GM18507 (cell line): ENCODE measurements at places on chromosomes 4 and X.

DNA sequence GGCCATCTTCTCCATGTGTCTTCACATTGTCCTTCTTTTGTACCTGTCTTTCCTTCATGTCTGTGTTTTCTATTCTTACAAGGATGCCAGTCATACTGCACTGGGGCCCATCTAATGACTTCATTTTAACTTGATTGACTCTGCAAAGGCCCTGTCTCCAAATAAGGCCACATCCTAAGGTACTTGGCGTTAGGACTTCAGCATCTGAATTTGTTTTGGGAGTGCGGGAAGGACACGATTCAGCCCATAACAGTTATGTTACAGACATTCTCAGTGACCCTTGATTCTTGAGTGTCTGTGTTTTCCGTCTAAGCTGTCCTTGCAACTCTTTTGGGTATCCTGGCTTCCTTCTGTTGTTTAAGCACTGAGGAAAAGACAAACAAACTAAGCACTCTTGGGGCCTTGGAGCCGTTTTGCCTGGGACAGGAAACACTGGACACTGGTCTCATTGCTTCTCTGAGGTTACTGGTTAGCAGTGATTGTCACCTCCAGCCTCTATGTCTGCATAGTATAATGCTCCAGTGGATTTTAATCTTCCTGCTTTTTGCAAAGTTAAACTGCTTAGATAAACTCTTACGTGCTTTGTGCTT lies 80.7 kb downstream of the SNX25 start:
- no peak for DNase-seq

DNA sequence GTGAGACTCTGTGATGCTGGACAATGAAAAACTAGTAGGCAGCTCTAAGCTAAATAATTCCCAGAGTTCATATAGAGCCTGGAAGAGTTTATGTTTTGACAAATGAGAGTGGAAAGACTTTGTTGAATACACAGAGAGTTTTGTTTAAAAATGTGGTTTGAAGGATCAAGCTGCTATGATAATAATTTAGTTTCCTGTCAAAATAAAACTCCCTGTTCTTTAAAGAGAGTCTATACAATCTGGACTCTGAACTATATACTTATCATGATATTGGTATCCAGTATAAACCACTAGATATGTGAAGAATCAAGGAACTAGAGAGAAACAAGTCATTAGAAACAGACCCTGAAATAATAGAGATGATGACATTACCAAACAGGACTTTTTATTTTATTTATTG lies 158.6 kb downstream of the C4orf33 start:
- no peak for DNase-seq

DNA sequence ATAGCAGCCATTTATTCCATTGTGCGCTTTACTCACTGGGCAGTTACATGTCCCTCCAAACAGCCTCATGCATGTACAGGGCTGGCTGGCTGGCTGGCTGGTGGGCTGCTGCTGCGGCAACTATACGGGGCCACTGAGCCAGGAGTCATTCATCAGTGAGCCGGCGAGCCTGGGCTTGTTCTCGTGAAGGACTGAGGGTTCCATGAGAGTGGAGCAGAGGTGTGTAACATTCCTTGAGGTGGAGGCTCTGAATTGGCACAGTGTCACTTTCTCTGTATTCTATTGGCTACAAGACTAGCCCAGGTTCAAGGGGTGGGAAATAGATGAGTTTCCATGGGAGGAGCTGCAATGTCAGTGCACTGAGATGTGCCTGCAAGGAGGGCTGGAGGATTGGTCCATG lies 89.1 kb downstream of the ARHGAP10 start:
- DNase-seq: no peak

GRCh38 chrX:131745942-131746489 lies 202.1 kb downstream of the OR13H1 start:
- no peak for DNase-seq

DNA sequence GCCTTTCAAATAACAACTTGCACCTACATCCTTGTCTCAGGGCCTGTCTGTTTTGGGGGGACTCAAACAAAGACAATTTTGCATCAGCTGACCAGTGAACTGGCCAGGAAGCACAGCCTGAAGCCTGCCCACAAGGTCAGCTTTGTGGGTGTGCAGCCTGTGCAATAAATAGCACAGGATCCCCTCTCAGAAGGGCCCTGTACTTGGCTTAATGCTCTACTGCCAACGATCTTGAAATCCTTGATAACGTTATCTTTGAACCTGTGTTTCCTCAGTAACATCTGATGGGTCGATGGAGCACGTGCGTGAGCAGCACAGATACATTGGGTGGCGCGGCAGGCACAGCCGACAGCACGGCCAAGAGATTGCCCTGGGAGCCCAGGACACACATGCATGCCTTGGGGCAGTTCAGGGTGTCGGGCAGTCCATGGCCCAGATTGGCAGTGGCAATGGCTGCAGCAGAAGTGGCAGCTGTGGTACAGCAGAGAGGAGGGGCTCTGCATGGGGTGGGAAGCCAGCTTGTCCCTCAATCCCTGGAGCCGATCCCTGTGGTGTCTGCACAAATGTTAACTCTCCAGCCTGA lies 58.8 kb upstream of the ATP6AP2 start:
- no peak for DNase-seq

GRCh38 chr4:34636623-34637022 lies 1607.7 kb downstream of the ARAP2 start:
- no peak for DNase-seq

GRCh38 chr4:140309124-140309870 lies 64.1 kb upstream of the SCOC start:
- DNase-seq: no peak
